ENCODE measurements at places on chromosomes 12 and 14. TPM values are rescaled to one million over a fixed set of nuclear protein-coding genes. Genes with fewer than 3 reads are reported as not detected.

GRCh38 chr12:132153501-132154340 lies 9.5 kb downstream of the NOC4L start:
- no peak overlapping the region for H3K27ac ChIP-seq
- no peaks in the 10 kb centered on the region for H3K27me3 ChIP-seq
- no peak for DNase-seq
- no peak overlapping the region for H3K4me3 ChIP-seq

The TSPAN11 gene
- polyA plus RNA-seq = 18.2 TPM

The HCFC2 gene
- 25.7 TPM for polyA plus RNA-seq

The LEMD3 gene
- polyA plus RNA-seq = 40.4 TPM

The SLC4A8 gene
- 1.8 TPM for polyA plus RNA-seq

The SOCS2 gene
- polyA plus RNA-seq = 40.5 TPM

Data from left lung (tissue), 14 donors.